Activated CD4-positive, alpha-beta T cell treated with anti-CD3 and anti-CD28 coated beads for 24 hours (primary cell): ENCODE measurements at places on chromosomes 2 and 18.

DNA sequence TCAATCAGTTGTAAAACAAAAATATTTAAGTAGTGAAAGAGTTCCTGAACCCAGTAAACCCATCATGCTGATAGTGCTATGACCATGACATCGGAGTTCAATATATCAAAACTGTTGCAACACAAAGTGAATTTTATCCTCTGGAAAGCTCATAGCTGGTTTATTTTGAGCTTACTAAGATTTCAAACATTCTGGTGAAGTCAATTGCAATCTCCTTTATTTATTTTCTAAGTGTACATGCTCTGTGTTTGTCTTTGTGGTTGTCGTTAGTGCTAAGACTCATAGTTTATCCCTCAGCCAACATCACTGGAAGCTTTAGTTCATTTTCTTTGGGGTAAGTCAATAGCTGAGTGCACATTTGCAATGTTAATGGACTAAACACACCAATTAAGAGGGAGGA is 91.9 kb downstream of the QPCT start:
- DNase-seq: no peak

- DNase-seq: no peak
These were observed 117.9 kb upstream of the PPP1CB start for GRCh38 chr2:28633746-28634145.

GRCh38 chr2:228690681-228691080 is 509.2 kb upstream of the SPHKAP start:
- DNase-seq: no peak

GRCh38 chr2:44980751-44981713 is 28.2 kb downstream of the SIX2 start:
- no peak for DNase-seq

- no peak for DNase-seq
These were observed 19.7 kb upstream of the GNAL start for GRCh38 chr18:11669271-11669947.

- no peak for DNase-seq
These were observed 267.3 kb downstream of the SLC8A1 start for GRCh38 chr2:40184551-40184950.

DNA sequence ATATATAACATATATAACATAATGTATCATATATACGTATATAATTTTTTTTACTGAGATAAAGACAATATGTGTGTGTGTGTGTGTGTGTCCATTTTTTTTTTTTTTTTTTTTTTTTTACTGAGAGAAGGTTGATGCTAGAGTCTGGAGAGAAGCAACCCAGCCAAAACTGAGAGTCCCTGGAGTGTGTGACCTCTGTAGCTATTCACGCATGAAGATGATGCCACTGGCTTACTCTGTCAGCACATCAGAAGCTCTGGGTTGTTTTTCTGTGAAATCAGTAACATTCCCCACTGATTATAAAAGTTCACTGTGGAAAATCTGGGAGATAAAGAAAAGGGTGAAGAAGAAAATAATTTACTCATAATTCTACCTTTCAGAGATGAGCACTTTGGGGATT is 27.2 kb downstream of the CCDC195 start:
- DNase-seq: no peak

DNA sequence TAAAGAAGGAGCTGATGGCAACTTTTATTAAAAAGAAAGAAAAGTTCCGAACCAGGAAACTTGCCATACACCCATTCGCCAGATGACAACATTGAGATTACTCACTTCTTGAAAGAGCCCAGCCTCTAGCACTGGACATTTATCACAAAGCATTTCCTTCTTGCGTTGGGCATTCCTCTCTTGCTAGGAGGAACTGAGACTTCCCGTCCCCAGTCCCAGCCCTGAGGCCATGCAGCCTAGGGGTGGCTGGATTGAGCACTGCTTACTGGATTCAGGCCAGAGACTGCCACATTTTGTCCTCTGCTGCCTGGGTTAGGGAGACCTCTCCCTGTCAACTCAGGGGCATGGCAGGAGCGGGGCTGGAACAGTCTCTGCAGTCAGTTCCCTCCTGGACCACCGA is 80.1 kb downstream of the SDC1 start:
- no peak for DNase-seq

DNA sequence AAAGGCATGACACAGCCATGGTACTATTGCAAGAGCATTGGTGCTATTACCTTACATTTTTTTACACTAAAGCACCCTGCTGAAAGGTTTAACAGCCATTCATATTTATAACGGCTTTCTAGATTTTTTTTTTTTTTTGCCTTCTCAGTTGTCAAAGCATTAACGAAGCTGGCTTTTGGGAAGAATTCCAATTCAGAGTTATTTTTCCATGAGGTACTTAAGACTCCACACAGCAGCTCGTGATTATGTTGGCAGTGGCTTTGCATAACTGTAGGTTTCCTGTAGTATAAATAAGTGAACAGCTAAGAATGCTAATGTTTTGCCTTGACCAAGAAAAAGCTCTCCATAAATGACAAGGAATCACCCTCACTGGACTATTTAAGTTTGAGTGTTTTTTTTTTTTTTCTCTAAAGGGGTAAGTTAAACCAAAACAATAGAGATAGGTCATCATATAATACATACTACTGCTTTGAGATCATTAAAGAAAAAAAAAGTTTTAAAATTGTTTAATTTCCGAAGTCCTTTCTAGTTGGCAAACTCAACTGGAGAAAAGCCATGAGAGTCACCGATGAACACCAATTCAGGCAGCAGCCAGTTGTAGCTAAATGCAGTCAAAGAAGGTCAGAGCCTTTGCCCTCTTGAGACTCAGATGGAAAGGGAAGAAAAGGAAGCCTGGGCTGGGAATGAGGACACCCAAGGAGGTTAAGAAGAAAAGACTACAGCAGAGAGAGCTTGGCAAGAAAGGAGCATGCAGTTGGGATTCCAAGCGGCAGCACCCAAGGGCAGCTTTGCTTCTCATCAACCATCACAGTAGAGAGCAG is 187.4 kb upstream of the NCKAP5 start:
- no peak for DNase-seq

DNA sequence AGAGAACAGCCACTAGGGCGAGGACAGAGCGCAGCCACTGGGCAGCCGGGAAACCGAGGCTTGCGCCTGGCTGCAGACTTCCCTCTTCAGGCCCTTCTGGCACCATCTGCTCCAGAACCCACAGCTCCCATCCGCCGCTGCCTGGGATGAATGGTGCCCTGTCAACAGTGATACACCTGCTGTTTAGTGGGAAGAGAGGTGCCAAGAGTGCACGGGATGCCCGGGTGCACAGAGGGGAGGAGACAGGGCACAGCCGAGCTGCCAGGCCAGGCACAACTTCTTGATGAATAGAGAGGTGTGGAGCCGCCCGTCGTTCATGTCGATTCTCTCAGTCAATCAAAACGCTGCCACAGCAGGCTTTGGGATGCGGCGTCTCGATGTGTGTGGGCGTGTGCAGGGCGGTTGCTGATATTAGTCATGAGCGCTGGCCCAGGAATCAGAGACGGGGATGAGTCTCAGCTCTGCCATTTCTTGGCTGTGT is 39.5 kb downstream of the RRM2 start:
- no peak for DNase-seq

DNA sequence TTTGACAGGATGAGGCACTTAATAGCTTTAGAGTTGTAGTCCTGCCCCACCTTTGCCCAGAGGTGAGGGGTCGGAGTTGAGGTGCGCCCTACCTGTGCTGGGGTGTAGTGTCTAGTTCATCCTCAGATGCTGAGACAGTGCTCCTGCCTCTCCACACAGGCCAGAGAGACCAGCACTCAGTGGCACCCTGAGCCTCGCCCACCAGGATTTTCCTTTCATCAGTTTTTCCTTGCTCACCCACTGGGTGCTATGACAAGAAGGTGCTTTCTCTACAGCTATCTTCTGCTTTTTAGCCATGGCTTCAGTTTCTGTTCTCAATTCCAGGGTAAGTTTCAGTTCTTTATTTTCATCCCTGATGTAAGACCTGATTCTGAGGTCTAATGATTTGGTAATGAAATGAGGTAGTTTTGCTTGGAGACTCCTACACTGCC is 16.8 kb upstream of the TMEM131 start:
- peak; percentile 11 for DNase-seq

DNA sequence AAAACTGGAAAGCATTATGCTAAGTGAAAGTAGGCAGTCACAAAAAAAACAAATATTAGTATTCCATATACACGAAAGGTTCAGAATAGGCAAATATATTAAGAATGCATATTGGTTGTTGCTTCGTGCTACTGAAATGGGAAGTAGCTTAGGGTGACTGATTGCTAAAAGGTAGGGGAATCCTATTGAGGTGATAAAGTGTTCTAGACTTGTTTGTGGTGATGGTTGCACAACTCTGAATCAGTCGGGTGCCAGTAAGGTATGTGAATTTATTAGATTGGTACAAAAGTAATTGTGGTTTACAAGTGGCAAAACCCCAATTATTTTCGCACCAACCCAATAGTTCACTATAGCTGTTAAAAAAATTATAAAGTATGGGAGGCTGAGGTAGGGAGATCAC is 20.7 kb downstream of the USP34 start:
- no peak for DNase-seq

GRCh38 chr2:226984750-226985582 is 149.1 kb downstream of the RHBDD1 start:
- DNase-seq: no peak

GRCh38 chr2:128520791-128521190 is 202.1 kb upstream of the HS6ST1 start:
- no peak for DNase-seq

DNA sequence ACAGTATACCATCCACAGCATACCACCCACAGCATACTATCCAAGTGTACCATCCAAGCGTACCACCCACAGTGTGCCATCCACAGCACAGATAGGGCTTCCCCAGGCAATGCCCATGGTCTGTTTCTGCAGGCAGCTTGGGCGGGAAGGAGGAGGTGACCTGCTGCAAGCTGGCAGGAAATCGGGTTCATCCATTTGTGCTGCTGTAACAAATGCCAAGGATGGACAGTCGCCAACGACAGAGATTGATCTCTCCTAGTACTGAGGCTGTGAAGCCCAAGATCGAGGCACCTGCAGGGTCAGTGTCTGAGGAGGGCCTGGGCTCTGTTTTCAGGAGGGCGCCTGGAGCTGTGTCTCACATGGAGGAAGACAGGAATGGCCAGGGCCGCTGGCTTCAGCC is 93.6 kb upstream of the SNTG2 start:
- DNase-seq: no peak
